Activated CD4-positive, alpha-beta T cell treated with anti-CD3 and anti-CD28 coated beads for 36 hours (primary cell): ENCODE measurements at places on chromosomes 1 and 21.

- DNase-seq: no peak
Measured at GRCh38 chr1:66563094-66563800, 29.3 kb downstream of the SGIP1 start.

DNA sequence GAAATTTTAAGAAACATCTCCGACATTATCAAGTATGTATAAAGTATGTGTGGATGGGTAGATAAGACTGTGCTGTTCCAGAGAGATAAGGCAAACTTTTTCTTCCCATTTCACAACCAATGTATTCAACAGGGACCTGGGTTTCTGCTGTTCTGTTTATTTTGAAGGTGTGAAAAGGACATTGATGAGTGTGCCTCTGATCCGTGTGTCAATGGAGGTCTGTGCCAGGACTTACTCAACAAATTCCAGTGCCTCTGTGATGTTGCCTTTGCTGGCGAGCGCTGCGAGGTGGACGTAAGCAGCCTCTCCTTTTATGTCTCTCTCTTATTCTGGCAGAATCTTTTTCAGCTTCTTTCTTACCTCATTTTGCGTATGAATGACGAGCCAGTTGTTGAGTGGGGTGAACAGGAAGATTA is 174.0 kb downstream of the CRB1 start:
- DNase-seq: no peak

- no peak for DNase-seq
Measured at GRCh38 chr1:191907121-191907520, 251.1 kb upstream of the RGS18 start.

- no peak for DNase-seq
Measured at GRCh38 chr1:76865696-76866286, 1.5 kb upstream of the ST6GALNAC5 start.

GRCh38 chr1:196873385-196873784 is 14.5 kb upstream of the CFHR4 start:
- DNase-seq: no peak

DNA sequence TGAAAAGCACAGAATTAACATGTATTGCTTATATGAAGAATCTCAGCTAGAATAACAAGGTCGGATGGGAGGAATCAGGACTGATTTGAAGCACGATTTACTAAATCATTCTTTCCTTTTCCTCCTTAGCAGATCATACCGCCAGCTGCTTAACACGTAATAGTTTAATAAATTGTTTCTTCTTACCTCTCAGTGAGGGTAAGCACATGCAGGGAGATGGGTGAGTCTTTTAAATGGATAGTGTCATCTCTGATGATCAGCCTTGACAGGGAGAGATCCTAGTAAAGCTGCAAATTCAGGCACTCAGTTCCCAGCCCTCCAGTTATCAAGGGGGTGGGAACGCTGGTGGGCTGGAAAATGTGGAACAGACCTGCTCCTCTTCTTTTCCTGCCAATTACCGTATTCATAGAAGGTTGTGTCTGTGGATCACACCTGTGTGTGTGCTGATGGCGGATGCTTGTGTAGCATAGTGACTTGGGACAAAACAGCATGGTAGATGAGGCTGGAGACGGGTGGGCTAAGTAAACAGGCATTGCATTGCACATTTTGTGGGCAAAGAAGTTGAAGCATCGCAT is 30.7 kb downstream of the NTPCR start:
- DNase-seq: no peak

DNA sequence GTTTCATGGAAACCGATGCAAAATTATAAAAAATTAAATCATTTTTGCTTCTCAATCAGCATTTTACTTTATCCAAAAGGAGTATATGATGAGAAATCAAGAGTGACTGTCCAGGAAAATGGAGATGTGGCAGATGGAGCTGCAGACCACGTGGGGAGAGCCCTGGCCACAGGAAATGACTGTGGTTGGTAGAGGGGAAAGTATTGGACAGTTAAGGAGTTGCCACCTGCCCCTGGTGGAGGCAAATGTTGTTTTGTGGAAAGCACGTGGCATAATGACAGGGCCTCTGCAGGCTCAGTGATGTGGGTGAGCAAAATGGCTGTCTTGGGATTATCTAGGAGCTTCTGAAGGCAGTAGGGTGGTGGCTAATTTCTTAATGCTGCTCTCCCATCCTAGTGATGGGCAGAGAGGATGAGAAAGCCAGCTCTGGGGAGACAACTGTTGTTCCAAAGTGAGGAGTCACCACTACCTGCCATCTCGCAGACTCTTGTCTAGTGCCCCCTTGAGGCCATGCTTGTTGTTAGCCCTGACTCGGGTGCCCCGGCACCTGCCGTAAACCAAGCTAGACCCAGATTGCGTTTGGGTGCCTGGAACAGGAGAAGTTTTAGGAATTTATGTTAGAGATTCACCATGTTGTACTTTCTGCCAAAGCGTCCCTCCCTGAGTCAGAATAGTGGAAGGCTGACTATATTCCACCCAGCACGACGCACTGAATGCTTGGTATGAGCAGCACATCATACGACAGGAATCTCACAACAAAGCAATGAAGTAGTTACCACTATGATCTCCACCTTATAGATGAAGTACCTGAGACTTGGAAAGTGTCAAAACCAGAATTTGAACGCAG is 144.0 kb downstream of the ROR1 start:
- DNase-seq: peak; percentile 51

DNA sequence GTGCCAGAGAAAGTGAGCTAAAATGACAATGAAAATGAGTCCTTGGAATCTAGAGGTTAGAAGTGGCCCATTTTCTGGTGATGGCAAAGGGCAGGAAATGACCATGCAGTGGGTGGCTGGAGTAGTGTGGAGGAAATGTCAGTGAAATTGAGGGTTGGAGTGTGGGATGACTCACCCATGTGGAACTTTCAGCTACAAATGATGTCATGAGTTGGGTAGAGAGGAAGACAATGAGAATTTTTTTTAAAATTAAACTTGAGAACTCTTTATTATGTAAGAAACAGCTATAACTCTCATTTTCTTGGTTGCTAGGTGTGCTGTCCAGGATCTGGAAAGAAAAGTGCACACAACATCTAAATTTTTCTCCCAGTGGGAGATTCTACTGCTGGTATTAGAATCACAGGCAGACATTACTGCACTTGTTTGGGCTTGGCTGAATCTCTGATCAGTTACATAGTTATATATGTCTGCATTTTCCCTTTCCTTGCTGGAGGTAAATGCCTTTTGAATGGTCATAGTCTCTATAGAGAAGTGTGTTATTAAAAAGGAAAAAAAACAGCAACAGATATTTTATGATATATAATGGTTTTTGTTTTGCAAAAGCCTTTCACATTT is 56.8 kb upstream of the GNG12 start:
- DNase-seq: peak; percentile 42

GRCh38 chr21:42624095-42624790 is 29.2 kb upstream of the PDE9A start:
- no peak for DNase-seq

GRCh38 chr1:212554401-212554800 is 54.2 kb upstream of the ATF3 start:
- DNase-seq: no peak

- no peak for DNase-seq
Measured at GRCh38 chr1:83006271-83006670, 992.7 kb downstream of the TTLL7 start.

DNA sequence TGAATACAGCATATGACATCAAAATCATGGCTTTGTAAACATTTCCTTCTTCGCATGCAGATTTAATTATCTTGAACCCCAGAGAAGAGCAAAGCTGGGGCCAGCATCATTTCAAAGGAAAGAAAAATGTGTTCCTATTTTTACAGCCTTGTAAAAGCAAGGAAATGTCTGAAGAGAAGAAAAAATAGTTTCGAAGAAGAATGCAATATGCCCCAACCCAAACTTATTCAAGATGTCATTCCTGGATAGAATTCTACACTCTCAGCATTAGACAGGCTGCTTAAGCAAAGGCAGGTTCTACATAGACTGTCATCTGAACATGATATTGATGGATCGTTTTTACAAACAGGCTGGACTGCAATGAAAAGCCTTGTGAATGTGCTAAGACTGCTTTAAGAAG is 900.8 kb downstream of the TTLL7 start:
- DNase-seq: no peak

GRCh38 chr1:75135573-75136194 is 1.5 kb downstream of the LHX8 start:
- DNase-seq: no peak

GRCh38 chr1:153616144-153616916 is at the start of gene S100A14:
Gene S100A14 (minus strand): TSS chr1:153616325. CDS start chr1:153615858, 467 bp downstream.
- no peak for DNase-seq

DNA sequence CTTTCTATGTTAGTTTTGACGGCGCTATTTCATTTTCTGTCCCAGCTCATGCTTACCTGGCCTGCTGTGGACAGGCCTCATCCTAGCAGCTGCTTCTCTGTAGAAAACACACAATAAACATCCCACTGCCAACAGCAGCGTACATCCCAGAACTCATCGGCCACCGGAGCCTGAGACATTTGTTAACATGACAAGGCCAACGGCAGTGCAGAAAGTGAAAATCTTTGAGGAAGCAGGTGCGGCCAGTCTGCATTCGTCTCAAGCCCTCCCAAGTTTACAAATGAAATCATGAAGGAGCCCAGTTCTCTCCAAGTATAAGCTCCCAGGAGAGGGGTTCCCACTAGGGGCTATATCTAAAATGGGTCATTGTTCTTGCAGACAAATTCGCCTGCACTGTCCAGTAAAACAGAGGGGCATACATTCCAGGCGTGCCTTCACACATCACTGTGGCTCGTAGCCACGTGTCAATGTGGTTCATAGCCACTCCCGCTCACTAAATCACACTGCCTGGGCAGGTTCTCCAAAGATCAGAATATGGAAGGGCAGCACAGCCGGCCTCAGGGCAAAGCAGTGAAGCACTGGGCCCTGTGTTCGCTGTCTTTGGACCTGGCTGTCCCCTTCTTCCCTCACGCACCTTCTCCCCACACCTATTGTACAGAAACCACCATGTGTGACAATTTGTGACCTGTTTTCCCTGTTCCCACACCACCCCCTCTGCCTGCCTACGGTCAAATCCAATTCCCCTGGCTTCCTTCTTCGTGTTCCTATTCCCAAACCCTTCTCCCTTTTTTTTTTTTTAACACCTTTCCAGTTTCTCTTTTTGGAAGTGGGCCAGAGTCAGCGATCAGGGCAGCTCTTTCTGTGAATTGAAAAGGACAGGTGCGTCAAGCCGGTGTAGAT is 27.0 kb upstream of the ABCG1 start:
- no peak for DNase-seq

- DNase-seq: no peak
Measured at GRCh38 chr1:13556224-13556764, 27.3 kb upstream of the PDPN start.

DNA sequence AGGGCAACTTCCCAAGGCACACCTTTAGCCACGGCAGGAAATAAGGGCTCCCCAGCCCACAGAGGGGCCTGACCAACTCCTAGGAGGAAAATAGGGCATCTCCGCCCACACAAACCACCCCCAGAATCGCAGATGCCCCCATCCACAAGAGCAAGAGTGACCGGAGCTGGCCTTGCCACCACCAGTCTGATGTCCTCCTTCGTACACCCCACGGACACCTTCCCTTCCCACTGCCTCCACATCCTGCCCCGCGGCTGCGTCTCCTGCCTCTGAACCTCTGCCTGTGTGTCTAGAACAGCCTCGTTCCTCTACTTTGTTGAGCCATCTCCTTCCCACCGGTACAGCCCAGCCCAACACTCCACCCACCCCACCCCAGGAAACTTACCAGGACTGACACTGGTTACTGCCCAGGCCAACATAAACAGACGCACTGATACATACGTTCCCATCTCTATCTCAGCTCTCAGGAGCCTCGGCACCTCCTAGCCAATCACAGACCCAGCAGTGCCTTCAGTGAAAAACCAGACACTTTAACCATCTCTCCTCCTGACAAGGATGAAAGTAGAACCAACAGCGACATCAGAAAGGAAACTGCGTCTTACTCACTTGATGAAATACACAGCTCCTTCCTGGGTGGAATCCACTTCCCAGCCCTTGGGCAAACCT is 7.6 kb upstream of the PLEKHA6 start:
- DNase-seq: no peak

GRCh38 chr1:47669081-47669585 is 231.3 kb downstream of the FOXD2 start:
- no peak for DNase-seq

DNA sequence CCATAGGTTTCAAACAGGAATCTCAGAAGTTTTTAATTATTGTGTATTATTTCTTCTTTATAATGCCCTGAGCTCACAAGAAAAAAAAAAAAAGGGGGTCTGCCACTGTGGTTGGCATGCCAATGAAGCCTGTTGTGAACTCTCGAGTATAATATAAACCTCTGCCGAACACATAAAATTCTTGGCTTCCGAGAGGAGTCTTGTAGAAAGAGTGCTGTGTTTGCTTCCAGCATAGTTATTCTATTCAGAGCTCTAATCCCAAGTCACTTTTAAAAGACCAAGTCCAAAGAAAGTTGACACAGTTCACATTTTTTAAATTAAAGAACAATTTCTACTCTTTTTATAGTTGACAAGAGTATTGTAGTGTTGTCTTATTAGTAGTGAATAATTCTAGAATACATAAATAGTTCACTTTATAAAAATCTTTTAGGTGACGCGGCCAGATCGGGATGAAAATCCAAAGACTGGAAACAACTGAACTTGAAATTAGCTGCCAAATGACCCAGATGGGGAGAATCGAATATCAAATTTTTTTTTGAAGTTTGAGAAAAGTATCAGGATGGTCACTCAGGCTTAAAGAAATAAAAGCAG is 293.2 kb downstream of the DUSP10 start:
- DNase-seq: no peak

GRCh38 chr1:41743366-41743765 is 175.4 kb downstream of the HIVEP3 start:
- peak; percentile 38 for DNase-seq

GRCh38 chr21:20329636-20330035 is 668.6 kb upstream of the NCAM2 start:
- no peak for DNase-seq

GRCh38 chr1:238223076-238223640 is 332.4 kb upstream of the ZP4 start:
- DNase-seq: no peak

DNA sequence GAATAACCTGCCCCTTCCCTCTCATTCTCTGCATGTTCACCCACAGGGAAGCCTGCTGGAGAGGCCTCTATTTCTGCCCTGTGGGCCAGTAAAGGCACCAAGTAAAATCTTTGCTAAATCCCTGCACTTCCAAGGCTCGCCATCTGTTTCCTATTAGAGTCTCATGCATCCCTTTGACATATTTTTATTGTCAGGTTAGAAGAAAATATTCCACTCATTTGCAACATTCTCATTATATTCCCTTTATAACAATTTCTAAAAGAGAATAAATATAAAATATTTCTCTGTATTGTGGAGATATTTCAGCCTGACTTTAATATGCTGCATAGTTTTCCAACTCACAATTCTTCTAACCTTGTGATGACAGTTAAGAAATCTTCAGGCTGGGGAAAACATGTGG is 340.4 kb upstream of the VAMP3 start:
- DNase-seq: no peak
